CD4-positive, alpha-beta T cell (primary cell): ENCODE measurements at places on chromosomes 2 and 18. TPM values are rescaled to one million over a fixed set of nuclear protein-coding genes. Genes with fewer than 3 reads are reported as not detected.

GRCh38 chr2:54720563-54720962, 2.9 kb upstream of the EML6 start:
- no peak for DNase-seq

DNA sequence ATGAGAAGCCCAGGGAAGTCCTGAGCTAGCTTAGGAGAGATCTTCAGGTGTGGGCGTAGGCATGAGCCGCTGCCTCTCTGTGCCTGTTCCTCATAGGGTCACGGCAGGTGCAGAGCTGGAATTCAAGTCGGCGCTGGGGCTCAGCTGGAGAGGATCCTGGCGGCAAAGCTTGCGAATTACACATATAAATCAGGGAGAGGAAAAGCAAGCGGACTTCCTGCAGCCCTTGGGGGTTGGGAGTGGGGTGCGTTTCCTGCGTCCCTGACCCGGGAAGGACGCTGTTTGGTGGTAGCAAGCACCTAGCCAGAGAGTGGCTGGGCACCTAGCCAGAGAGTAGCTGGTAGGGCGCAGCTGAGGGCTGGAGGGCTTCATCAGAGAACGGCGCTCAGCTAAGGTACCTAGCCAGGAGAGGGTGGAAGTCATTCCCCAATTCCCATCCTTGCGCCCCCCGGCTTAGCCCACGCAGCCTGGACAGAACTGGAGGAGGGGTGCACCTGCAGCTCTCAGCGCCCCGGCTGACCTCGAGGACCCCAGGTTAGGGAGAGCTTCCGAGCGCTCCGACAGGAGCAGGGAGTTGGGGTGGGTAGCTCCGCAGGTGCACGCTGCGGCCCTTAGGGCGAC, 459 bp upstream of the EFR3B start:
- peak; percentile 20 for DNase-seq

- DNase-seq, result no peak
Measured at GRCh38 chr2:145984580-145984979, 1464.7 kb upstream of the ZEB2 start.

Gene C2orf78
- total RNA-seq, result not detected

- no peak for DNase-seq
Measured at GRCh38 chr2:6637330-6637729, 228.4 kb downstream of the CMPK2 start.

Gene CCT4
- 100 TPM for total RNA-seq

Gene HOXD3
- total RNA-seq, result not detected

Gene STARD6
- total RNA-seq, result not detected

Gene SLC9A2
- not detected for total RNA-seq

DNA sequence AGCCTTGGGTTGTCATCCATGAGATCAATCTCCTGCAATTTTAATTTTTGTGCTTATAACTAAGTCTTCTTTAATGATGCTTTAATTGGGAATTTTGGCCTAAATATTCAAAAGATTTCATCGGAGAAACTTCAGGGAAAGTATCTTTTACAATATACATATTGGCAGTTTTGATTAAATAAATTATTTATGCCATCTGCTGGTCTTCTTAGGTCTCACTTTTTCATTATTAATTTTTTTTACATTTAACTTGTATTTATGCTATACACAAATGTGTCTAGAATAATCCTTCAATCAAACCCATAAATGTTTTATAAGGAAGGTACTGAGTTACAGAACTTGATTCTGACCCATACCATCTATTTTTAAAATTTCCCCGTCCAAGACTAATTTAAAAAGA, 95.1 kb upstream of the XPO1 start:
- DNase-seq, result no peak

DNA sequence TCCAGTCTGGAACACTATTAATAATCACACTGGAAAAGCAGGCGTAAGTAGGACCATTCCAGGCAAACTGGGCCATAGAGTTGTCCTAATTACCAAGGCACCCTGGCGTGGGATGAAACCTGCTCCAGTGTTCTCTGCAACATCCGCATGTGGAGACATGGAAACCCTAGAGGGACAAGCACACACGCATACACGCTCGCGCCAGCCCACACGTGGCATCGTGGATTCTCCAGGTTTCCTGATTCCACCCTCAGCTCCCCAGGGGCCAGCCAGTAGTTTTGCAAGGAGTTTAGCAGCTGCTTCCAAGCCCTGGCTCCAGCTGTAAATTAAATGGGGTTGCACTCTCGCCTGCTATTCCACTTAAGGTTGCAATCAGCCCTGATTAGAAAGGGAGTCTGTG, 127.7 kb downstream of the DYSF start:
- DNase-seq, result no peak

Gene DQX1
- 0.22 TPM for total RNA-seq

DNA sequence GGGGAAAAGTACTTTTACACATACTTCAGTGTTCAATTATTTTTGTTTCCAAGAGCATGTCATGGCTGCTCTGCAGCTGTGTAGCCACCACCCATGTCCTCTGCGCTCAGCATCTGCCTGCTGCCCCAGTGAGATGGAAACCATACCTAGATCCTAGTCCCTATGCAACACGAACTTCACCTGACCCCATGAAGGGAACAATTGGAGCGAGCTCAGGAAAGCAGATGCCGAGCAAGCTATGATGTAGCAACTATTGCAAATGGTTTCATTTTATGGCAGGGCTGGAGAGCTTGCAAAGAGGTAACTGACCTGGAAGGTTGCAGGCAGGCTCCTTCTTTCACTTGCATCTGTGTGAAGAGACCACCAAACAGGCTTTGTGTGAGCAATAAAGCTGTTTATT, 1.3 kb upstream of the CCDC141 start:
- DNase-seq, result no peak

DNA sequence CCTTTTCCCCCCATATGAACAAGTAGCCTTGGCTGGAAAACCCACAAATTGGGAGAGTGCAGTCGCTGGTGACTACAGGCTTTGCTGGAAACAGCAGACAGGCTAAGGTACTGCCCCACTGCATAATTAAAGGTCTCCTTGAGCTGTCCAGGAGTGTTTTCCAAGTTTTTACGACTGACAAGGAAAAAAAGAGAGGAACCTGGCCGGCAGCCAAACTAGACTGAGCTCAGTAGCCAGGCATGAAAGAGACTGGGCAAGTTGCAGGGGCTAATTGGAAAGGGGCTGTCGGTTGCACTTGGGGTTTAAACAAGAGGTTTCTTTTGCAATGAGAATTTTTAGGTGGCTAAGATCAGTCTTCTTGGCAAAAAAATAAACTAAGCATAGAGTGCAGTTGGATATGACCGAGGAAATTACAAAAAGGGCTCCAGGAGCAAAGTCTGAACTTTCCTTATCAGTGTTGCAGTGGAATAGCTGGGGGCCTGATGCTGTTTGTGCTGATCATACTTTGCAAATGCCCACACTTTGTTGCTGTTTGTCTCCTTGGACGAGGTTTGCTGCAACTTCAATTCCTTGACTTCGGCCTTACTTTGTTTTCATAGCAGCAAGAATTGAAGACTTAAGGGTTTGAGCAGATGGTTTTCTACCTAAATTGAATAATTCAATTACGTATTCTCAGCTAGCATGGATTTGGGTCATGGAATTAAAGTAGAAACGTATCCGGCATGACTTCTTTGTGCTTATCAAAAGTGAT, 2.1 kb downstream of the GULP1 start:
- DNase-seq, result no peak

Gene C2orf80
- not detected for total RNA-seq

DNA sequence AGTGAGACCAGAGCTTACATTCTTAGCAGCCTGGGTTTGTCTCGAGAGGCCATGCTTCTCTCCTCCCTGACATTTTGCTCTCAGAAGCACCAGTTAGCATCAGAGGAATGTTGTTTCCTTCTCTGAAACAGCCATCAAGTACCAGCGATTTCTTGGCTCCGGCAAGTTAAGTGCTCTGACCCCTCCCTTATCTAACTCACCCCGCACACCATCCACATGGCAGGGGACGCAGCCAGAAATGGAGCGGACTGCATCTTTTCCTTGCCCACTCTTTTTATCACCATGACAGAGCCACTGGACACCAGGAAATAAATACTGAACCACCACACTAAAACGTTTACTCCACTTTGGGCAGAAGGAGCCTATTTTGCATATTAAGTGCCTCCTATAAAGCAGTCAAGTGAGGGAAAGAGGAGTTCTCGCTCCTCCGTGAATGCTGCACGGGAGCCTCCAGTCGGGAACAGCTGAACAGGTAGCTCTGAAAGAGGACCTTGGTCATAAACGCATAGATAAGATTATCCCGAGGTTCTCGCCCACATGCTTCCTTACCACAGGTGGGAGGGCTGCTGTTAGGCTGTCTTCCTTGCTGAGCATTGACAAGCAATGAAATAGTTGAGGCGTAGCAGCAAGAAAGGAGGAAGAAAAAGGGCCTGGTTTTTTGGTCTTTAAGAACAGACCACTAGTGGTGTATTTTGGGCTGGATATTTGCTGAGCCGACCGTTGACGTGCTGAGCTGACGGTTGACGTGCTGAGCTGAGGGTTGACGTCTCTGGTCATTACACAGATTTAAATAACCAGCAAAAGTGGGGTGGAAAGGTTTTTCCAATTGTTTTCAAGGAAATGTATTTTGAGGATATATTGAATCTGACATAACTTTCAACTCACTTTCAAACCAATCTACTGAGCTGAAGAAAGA, 71.4 kb upstream of the ITGB6 start:
- no peak for DNase-seq

Gene SPP2
- not detected for total RNA-seq

DNA sequence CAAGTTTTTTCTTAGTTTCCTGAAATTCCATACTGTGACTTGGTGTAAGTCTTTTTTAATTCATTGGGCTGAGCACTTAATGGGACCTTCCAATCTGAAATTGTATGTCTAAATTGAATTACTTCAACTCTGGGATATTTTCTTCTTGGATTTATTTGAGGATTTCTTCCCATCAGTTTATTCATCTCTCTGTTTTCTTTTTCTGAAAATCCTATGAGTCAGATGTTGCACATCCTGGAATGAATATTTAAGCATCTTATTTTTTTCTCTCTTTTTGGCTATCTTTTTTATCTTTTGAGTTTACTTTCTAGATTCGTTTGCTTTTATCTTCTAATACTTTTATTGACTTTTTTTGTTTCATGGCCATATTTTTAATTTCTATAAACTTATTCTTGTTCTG, 55.4 kb upstream of the ACYP2 start:
- no peak for DNase-seq

DNA sequence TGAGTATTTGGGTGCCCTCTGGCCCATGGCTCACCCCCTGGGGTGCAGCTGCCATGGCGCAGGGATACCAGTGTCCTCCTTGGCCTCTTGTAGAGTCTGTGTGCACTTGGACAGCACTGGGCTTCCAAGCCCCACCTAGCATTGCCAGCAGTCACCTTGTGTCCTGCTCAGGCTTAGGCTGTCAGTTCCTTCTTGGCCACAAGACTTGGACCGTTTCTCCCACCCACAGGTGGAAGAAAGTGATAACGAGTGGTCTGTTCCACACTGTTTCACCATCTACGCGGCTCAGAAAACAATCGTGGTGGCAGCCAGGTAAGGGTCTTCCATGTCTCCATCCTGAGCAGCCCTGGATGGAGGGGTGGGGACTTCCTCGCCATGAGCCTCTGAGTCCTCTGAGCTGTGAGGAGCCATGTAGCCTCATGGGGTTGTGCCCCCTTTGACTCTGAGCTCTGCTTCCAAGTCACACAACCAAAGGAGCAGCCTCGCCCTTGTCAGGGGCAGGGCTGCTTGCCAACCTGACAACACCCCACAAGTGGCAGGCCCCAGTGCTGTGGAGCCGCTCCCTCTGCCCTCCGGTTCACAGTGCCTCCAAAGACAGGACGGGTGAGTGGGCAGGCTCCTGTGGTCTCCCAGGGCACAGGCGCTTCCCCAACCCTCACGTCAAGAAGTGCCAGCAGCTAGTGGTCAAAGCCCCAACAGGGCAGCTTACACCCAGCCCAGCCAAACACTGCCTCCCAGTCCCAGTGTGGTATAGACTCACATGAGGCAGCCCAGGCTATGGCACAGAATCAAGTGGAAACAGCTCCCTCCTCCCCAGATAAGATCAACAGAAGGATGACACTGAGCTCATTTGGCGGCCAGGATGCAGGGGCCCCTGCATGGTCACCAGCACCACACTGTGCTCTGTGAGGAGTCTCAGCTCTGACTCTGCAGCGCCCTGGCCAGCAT, 18.4 kb downstream of the STK25 start:
- DNase-seq, result no peak

GRCh38 chr2:49067971-49068370, 86.3 kb downstream of the FSHR start:
- DNase-seq, result no peak

DNA sequence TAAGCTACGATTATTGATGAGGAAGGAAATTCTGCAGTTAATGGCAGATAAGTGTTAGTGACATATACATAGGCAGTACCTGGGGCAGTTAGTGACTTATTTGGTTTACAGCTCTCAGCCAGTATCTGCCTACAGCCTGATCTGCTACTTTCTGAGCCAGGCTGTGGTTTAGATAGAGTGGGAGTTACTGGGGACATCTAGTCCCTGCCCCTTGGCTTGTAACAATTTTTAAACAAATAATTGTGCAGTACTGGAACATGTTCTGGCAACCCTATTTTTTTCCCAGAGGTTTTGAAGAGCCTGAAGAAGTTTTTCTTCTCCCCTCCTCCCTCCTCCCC, 2.3 kb downstream of the KIF5C start:
- DNase-seq, result no peak

Gene HNRNPA3
- 162 TPM for total RNA-seq

Gene UCN
- total RNA-seq, result 1.8 TPM

DNA sequence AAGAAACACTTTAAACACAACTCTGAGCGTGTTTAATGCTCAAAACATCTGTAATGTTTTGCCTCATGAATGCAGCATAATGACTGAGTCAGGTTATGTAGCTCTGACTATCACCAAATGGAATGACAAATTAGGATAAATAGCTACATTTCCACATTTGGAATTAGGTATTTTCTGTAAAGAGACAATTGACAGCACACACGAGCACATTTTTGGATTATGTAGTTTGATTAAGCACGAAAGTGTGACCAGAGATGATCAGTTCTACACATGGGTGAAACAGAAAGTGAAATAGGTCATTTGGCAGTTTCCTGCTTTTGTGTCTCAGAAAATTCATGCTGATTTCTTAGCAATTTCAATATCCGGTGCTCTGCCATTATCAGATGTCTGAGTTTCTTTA, 29.0 kb downstream of the LPIN1 start:
- DNase-seq, result peak; percentile 82

- no peak for DNase-seq
Measured at GRCh38 chr2:152349416-152349815, 14.4 kb downstream of the FMNL2 start.

Gene MGAT4A
- 204 TPM for total RNA-seq

DNA sequence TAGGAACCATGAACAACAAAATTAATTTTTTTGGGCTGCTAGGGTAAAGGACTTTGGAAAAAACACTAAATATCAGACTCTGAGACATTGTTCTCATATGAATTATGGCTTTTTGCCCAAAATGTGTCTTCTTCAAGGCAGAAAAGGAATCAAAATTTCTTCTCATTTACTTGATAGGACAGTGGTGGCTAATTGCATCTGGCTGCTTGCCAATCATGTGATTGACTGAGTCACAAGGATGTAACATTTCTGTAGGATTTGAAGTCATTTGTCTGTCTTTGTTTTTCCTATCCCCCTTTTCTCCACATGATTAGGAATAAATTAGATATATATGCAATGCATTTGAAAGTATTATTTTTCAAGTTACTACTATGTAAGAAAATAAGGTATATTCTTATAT, 130.2 kb downstream of the SLC4A10 start:
- DNase-seq, result no peak
